ENCODE measurements at places on chromosomes 1 and 21. TPM values are rescaled to one million over a fixed set of nuclear protein-coding genes. Genes with fewer than 3 reads are reported as not detected.

Gene UBXN10
- total RNA-seq = 2.3 TPM

GRCh38 chr1:53051676-53052075 is 10.3 kb upstream of the PODN start:
- no peak for DNase-seq

DNA sequence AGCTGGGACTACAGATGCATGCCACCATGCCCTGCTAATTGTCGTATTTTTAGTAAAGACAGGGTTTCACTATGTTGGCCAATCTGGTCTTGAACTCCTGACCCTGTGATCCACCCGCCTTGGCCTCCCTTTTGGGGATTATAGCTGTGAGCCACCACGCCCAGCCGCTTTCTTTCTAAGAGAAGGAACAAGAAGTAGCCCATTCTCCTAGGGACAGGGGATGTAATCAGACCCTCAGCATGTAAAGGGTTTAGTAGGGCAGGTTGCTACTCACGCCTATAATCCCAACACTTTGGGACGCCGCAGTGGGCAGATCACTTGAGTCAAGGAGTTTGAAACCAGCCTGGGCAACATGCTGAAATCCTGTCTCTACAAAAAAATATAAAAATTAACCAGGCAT is 189.7 kb downstream of the TOMM20 start:
- DNase-seq = no peak

- no peak for DNase-seq
These were observed 19.0 kb downstream of the RCC2 start for GRCh38 chr1:17420391-17420918.

DNA sequence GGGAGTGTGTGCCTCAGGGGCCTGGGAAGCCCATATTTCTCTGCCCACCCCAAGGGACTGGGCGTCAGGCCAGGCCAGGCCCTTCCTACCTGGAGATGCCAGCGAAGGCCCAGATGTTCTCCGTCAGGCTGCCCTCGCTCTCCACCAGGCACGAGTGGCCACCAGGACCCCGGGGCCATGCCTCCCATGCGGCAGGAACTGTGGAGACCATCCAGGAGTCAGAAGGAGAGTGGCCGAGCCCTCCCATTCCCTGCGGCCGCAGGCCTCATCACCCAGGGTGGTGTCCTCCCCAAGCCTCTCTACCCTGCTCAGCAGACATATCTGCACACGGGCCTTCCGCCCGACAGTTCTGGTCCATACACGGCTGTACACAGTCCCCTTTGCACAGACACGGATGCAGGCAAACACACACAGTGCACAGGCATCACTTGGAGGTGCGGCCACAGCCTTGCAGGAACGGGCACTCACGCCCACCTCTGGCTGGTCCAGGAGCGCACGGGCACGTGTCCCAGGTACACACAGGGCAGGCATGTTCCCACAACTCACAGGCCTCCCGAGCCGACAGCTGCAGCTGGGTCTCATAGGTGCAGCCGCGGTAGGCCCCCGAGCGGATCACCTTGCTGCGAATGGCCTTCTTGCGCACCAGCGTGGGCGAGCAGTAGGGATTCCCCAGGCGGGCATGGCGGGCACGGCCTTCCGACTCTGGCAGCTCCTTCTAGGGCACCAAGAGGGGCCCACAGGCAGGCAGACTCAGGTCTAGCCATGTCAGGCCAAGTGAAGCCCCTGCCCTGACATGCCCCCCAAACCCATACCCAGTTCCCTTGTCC is 5.9 kb upstream of the KIF17 start:
- no peak for DNase-seq

Data from mucosa of gallbladder (tissue), 1 donor.